ENCODE measurements at places on chromosomes 11 and 22. TPM values are rescaled to one million over a fixed set of nuclear protein-coding genes. Genes with fewer than 3 reads are reported as not detected.

The OR52I1 gene
- not detected for polyA plus RNA-seq

The MB gene
- 0.86 TPM for polyA plus RNA-seq

The CLDN5 gene
- not detected for polyA plus RNA-seq

The B3GAT1 gene
- polyA plus RNA-seq, result 0.15 TPM

The FBXO3 gene
- polyA plus RNA-seq, result 27.0 TPM

The OR51B2 gene
- not detected for polyA plus RNA-seq

The XKR3 gene
- not detected for polyA plus RNA-seq

The APOBEC3C gene
- 11.7 TPM for polyA plus RNA-seq

The CST6 gene
- polyA plus RNA-seq, result 0.90 TPM

The CRYBB3 gene
- polyA plus RNA-seq, result 0.35 TPM

Data from SK-N-SH (cell line).